IMR-90 (cell line): ENCODE measurements at places on chromosomes 16 and 17. TPM values are rescaled to one million over a fixed set of nuclear protein-coding genes. Genes with fewer than 3 reads are reported as not detected.

Gene ITGB3
- total RNA-seq, result 14.4 and 17.6 TPM in 2 replicates

Gene KRTAP2-1
- total RNA-seq, result not detected in 2 replicates

Gene IL4R
- total RNA-seq, result 6.3 and 8.3 TPM in 2 replicates

Gene KCTD19
- under 0.01 TPM in 1 of 2 replicates, not detected in the other for total RNA-seq

Gene RAD51D
- total RNA-seq, result 9.7 and 12.7 TPM in 2 replicates

Gene CHRNE
- under 0.01 TPM in 2 replicates for total RNA-seq

Gene DLG4
- 8.1 and 8.2 TPM in 2 replicates for total RNA-seq

Gene HOXB7
- 1.8 and 3.3 TPM in 2 replicates for total RNA-seq

Gene PRSS36
- under 0.01 and 0.18 TPM in 2 replicates for total RNA-seq

Gene RTN4RL1
- under 0.01 TPM in 2 replicates for total RNA-seq

Gene CLEC18B
- total RNA-seq, result not detected in 2 replicates

Gene SHISA9
- total RNA-seq, result under 0.01 TPM in 2 replicates

Gene KRT36
- not detected in 2 replicates for total RNA-seq
